Ascending aorta (tissue), 2 donors: ENCODE measurements at places on chromosomes 7 and 10. TPM values are rescaled to one million over a fixed set of nuclear protein-coding genes. Genes with fewer than 3 reads are reported as not detected.

The MMD2 gene
- total RNA-seq = not detected

- DNase-seq = no peak
Observed at GRCh38 chr7:68629-69028, 123.7 kb upstream of the FAM20C start.

- DNase-seq = no peak
Observed at GRCh38 chr7:81908220-81908619, 138.4 kb upstream of the HGF start.

- no peak for DNase-seq
Observed at GRCh38 chr7:87445897-87446296, 29.6 kb downstream of the ABCB4 start.

GRCh38 chr10:109166935-109167334 is 756.4 kb downstream of the XPNPEP1 start:
- no peak for DNase-seq

DNA sequence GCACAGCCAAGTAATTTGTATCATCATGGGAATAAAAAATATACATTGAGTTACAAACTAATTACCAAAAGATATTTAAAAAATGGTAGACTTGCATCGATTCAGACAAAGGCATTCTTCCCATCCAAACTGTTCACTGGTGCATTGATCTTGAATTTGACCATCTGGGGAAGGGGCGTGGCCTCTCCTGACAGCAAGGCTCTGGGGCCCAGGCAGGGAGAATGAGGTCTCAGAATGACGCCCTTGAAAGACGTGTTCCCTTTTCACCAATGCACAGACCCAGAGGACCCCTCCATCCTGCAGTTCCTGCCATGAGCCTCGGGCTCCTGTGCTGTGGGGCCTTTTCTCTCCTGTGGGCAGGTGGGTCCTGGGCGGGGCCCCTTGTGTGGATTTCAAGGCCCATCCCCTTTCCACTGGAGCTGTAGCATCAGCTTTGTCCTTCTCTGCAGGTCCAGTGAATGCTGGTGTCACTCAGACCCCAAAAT is 91.1 kb upstream of the PRSS58 start:
- DNase-seq = no peak

GRCh38 chr10:100730725-100731406 is 14.5 kb upstream of the PAX2 start:
- DNase-seq = no peak

DNA sequence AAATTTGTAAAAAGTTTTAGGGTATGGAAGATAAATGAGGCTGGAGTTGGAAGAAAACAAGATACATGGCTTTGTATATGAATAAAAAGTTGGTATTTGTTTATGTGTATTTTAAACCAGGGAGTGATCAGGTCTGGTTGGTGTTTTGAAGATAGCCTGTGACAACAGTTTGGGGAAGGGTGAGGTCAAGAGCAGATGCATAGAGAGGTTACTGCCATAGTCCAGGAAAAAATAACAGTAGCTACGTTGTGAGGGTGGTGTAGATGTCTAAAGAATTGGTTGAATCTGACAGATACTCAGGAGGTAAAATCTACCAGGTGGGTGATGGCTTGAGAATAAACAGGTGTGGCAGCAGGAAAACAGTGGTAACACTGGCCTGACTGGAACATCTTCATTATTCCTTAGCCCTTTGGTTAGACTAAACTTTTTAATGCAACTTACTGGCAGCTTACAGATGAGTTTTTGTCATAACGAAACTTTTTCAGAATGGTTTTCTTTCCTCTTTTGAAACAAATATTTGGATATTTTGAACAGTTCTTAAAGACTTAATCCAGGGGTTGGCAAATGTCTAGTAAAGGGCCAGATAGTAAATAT is 25.5 kb downstream of the ZNRF2 start:
- DNase-seq = no peak

- DNase-seq = no peak
Observed at GRCh38 chr10:132550366-132551092, 12.9 kb downstream of the INPP5A start.

DNA sequence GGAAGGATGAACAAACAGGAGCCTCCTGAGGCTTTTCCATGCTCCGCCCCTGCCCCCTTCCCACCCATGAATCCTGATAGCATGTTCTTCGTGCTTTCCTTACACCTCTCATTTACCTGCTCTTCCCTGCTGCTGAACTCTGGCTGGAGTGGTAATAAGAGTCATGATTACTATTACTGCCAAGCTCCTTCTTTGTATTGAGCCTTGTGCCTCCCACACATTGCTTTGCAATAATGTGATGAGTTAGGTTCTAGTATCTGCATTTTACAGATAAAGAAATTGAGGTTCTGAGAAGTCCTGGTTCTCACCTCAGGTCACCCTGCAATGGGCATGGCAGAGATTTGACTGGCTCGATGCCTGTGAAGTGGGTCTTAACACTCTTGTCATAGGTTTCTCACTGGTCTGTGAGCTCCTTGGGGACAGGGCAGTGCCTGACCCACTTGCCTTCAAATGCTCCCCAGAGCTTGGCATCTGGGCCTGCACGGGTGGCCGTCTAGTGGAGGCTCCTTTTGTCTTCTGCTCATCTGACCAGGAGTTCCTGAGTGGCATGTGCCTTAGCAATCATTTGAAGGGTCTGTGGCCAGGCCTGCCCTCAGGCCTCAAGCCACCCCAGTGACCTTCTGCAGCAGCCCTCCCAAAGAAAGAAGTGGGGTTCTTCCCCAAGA is 309.2 kb upstream of the ZMIZ1 start:
- DNase-seq = no peak

The AGR3 gene
- total RNA-seq = not detected

The VKORC1L1 gene
- 10.2 TPM for total RNA-seq

GRCh38 chr10:99621454-99622251 is 1.4 kb upstream of the SLC25A28 start:
- DNase-seq = no peak

- no peak for DNase-seq
Observed at GRCh38 chr10:126207313-126207771, 180.9 kb downstream of the ADAM12 start.

- no peak for DNase-seq
Observed at GRCh38 chr7:18520450-18521235, 25.1 kb downstream of the HDAC9 start.

DNA sequence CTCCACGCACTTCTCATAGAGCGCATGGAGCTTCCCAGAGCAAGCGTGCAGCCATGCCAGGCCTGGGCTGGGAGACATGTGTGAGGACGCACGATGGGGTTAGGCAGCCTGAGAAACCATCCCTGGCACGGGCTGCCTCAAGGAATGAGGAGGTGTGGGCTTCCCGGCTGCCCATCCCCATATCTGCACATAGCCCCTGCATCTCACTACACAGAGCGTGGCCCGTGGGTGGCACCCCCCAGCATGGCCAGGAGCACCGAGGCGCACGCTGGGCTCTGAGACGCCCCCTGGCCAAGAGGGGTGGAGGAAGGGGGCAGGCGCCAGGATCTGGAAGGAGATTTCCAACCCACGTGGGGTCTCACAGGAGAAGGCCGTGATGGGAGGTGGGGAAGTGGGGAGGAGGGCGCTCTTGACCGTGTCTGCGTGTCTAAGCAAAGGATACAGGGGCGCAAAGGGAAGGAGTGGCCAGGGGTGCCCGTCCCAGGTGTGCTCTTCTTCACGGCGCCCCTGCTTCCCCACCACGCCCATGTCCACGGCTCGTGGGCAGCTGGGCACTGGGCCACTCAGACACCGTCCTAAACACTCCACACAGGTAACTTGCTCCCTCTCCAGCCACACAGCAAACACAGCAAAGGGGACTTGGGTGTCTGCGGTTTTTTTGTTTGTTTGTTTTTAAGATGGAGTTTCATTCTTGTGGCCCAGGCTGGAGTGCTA is 340.5 kb downstream of the PTPRN2 start:
- DNase-seq = no peak
